ENCODE measurements at places on chromosomes 2 and 18.

- DNase-seq: no peak
Measured at GRCh38 chr2:134304394-134305108, 50.7 kb downstream of the MGAT5 start.

- no peak for DNase-seq
Measured at GRCh38 chr2:209525834-209526281, 102.0 kb downstream of the MAP2 start.

GRCh38 chr18:76126327-76126726, 368.7 kb downstream of the ZNF516 start:
- DNase-seq: no peak

DNA sequence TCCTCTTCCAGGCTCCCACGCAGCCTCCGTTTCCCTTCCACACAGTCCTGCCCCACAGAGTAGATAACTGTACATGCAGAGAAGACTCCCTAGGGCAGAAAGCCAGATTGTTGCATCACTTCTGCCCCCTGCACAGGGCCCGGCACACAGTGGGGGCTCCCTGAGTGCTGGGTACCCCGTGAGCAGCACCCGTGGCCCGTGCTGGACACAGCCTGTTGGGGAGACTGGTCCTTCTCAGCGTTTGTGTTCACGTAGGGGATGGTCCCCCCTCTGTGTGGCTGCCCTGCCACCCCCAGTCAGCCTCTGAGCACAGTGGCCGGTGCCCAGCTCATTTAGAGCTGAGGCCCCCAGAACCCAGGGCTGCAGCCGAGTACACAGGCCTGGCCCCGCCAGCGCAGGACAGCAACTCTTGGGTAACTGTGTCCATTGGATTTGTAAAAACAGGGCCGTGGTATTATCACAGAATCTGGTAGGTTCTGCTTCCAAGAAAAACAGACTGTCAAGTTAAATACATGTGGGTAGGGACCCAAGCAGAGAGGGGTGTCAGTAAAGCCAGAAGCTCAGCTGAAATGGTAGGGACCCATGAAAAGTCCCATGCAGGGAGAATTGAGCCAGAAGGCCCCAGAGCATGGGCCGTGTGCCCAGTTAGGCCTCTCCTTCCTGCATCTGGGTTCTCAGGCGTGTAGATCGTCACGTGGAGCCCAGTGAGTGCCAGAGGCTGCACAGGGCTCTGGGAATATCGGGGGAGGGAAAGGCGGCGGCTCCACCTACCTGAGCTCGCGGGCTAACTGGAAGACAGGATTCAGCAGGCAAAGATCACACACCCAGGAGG, 257.3 kb downstream of the ATAD2B start:
- no peak for DNase-seq

- no peak for DNase-seq
Measured at GRCh38 chr2:226475650-226476049, 324.0 kb downstream of the IRS1 start.

DNA sequence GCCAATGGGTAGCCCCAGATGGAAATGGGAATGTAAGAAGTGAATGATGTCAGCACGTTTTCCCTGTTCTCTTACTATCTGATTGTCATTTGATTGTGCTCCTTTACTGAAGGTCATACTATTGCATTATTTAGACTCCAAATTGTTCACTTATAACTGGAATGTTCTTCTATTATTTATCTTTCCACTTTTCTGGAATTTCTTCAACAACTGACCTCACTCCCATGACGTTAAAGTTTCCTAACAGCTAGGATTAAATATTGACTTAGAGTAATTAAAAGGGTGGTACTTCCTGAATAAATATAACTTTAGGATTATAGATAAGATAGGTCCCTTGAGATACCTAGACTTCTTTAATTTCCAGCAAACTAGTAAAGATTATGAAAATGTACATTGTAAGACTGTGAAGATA, 10.9 kb upstream of the GULP1 start:
- DNase-seq: no peak

GRCh38 chr2:16718576-16719484, 53.2 kb upstream of the CYRIA start:
- DNase-seq: no peak

- DNase-seq: no peak
Measured at GRCh38 chr2:231672617-231673347, 35.5 kb upstream of the PTMA start.

DNA sequence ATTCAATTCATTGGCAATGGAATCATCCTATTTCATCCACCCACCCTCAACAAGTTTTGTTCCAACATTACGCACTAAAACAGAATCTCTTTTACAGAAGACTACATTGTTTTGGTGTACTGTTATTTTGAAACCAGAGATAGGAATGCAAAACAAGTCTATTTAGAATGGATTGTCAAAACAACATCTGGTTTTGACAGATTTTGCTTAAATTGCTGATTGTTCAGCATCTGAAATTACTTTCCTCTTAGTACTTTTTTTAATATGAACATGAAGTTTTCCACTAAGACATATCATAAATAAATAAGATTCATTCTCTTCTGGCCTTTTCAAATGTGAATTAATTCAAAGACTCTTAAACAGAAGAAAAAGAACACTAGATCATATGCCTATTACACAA, 323.9 kb upstream of the TFPI start:
- DNase-seq: no peak

GRCh38 chr2:196145256-196145655, 26.1 kb downstream of the STK17B start:
- DNase-seq: no peak

- DNase-seq: no peak
Measured at GRCh38 chr2:48885841-48886240, 130.3 kb upstream of the LHCGR start.

GRCh38 chr2:234970477-234970882, 18.7 kb downstream of the SH3BP4 start:
- DNase-seq: no peak

GRCh38 chr2:171327043-171327496, 106.7 kb downstream of the METTL8 start:
- DNase-seq: no peak

DNA sequence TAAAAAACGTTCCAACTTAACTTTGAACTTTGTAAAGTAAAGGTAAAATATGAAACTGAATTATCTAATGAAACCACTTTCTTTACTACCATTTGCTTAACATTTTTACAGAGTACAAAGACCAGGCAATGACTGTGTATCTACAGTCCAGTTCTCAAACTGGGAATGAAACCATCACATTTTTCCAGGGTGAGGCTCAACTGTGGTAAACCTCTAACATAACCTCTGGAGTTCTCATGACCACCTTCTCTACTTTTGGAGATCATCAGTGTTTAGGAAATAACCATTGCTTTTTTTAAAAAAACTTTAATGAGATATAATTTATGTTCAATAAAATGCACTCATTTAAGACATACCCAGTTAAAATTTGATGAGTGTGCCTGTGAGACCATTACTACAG, 223.5 kb downstream of the RNF152 start:
- DNase-seq: no peak

DNA sequence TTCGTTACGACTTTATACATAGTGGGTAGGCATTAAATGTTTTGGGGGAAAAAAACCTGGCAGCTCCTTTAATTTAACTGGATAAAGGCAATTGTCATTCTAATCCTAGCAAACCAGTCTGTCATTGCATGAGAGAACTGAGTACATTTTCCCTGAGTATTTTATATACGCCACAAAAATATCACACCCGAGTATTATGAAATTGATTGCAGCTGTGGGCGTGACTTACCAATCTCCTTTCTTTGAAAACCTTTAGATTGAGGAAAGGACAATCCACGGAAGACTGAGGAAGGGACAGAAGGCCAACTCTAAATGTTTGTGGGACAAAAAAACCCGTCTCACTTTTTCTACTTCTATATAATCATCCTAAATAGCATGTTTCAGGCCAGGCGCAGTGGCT, 9.0 kb downstream of the TM4SF20 start:
- DNase-seq: no peak

GRCh38 chr2:127277028-127277427, 16.9 kb downstream of the ERCC3 start:
- DNase-seq: no peak

- peak; percentile 18 for DNase-seq
Measured at GRCh38 chr2:235766278-235766677, 272.4 kb downstream of the AGAP1 start.

GRCh38 chr18:12492907-12493306, 85.2 kb downstream of the PRELID3A start:
- no peak for DNase-seq

DNA sequence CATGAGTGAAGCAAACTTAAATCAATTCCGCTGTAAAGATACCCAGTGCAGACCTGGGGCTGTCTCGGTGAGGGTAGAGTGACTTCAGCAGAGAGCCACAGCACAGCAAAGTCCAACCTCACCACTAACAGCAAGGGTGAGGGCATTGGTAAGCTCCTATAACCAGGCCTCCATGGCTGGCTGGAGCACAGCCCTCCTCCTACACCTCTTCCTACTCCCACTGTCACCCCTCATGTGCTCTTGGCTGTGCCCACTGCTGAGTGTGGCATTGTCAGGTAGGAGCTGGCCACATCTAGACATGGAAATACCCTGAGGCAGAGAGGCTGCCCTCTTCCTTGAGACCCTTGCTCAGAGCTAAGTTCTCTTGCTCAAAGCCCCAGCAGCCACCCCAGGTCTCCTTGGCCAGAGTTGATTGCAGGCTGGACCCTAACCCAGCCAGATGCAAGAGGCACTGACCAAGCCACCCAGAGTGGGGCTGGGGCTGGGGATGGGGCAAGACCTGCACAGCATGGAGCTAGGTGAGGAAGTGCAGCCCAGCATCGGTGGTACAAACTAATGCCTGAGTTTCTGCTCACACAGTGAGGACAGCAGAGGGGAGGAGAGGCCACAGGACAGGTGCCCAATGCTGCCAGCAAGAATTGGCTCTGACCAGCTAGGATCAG, 77.6 kb upstream of the RAB6C start:
- DNase-seq: no peak

DNA sequence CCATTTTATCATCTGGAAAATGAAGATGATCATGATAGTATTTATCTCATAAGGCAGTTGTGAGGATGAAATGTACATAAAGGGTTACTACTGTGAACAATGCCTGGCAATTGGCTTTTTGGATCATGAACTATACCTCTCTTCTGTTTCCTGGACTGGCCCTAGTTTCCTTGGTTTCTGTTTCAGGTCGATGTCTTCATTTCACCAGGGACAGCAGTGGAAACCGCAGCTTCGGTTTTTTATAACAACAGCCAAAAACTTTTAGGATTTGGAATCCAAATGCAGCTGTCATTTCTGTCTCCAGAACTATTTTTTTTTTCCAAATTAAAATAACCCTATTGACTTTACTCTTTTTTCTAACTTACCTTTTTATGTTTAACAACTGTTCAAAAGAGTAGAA, 425.1 kb downstream of the RND3 start:
- DNase-seq: no peak
